ENCODE measurements at places on chromosomes 12 and 14. TPM values are rescaled to one million over a fixed set of nuclear protein-coding genes. Genes with fewer than 3 reads are reported as not detected.

DNA sequence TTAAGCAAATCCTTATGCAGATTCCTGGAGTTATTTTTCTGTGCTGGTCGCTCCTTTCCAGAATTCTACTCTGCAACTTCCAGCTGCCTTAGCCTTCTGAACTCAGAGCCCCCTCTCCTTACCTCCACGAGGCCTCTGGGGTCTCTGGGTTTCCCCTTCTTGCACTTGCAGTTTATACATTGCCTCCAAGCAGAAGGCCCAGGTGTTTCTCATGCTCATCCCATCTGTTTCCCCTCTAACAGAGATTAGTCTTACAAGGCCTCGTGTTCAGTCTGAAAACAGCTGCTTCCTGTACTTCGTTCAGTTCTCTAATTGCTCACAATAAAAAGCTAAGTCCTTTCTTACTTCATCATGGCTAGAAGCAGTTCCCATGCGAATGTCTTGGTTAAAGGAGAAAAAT lies 134.4 kb upstream of the FGD4 start:
- no peak for DNase-seq

DNA sequence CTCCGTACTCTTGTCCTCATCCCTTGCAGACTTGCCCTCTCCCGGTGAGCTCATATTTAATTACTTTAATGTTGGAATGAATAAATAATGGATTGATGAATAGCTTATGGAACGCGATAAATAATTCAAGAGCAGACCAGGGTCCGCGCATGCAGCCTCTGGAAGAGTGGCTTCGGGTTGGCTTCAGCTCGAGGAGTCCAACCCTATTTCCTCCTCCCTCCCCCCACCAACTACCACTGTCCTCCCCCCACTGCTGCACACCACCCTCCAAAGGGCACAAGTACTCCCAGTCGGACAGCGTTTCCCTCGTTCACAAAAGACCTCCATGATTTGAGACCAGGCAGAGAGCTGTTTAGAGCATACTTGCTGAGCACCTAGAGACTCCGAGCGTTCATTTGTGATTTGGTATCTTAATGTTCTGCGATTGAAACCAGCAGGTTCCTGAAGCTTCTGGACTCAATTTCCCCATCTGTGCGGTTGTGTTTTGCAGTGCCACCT lies 647 bp upstream of the SIX1 start:
- no peak for DNase-seq

GRCh38 chr12:10235761-10236631 lies 23.3 kb downstream of the GABARAPL1 start:
- DNase-seq: peak; percentile 29

PROX2 gene
- not detected for total RNA-seq

C1QL4 gene
- not detected for total RNA-seq

- no peak for DNase-seq
Observed at GRCh38 chr14:22890416-22890815, 7.4 kb downstream of the REM2 start.

- DNase-seq: no peak
Observed at GRCh38 chr12:113096675-113097461, 38.7 kb downstream of the RASAL1 start.

HOXC9 gene
- not detected for total RNA-seq

C14orf39 gene
- not detected for total RNA-seq

GRCh38 chr14:102853648-102854047 lies 68.8 kb upstream of the AMN start:
- no peak for DNase-seq

PSMA3 gene
- total RNA-seq: 245 TPM

ERGIC2 gene
- total RNA-seq: 83.3 TPM

GRCh38 chr14:59148334-59148900 lies 40.0 kb upstream of the DAAM1 start:
- DNase-seq: no peak

GRCh38 chr12:47938093-47938492 lies 25.3 kb upstream of the TMEM106C start:
- no peak for DNase-seq

GRCh38 chr14:95360828-95361227 lies 41.1 kb upstream of the CLMN start:
- no peak for DNase-seq

- DNase-seq: no peak
Observed at GRCh38 chr12:20368651-20369304, 441 bp downstream of the PDE3A start.

DNA sequence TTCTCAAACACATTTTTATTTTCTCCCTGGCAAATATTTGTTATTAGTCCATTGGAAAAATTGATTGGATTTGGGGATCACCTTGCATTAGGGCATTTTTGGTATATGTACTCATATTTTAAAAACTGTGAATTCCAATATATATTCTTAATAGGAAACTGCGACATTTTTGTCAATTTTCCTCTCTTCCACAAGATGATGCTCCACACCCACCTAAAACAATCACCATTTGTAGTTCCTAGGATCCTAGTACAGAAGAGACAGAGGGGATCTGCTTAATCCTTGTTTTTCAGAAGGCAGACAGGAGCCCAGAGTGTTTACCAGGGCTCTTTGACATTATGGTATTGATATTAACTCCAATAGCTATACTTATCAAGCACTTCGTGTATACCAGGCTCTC lies 22.8 kb upstream of the OASL start:
- no peak for DNase-seq

GRCh38 chr12:9345171-9345570 lies 137.0 kb upstream of the PZP start:
- no peak for DNase-seq

GRCh38 chr12:124752437-124753227 lies 111.0 kb downstream of the SCARB1 start:
- no peak for DNase-seq

DNA sequence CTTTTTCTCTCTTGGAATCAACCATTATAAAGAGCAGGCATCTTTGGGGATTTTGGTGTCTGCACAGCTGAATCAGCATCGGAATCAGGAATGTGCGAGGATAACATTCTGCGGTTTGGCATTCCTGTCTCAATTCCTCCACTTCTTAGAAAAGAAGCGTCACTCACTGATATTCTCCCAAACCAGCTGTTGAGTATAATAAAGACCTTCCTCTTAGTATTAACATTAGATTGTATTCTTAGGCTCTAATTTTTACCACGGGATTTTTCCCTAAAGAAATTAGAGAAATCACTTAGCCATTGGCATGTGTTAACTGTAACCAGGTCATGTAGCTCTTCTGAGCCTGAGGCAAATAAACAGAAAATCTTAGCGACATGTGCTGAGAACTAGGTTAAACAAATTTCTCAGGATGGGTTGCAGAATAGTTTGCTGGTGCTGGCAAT lies 128.7 kb downstream of the TMX1 start:
- no peak for DNase-seq

- no peak for DNase-seq
Observed at GRCh38 chr12:67141296-67142018, 127.7 kb upstream of the CAND1 start.
